ENCODE measurements at places on chromosomes 4 and X. TPM values are rescaled to one million over a fixed set of nuclear protein-coding genes. Genes with fewer than 3 reads are reported as not detected.

USP17L5 gene
- not detected for total RNA-seq

BMP3 gene
- total RNA-seq: 0.41 TPM

GRCh38 chrX:142156567-142156966 lies 48.5 kb downstream of the MAGEC2 start:
- H3K4me3 ChIP-seq: no peak overlapping the region
- H3K27ac ChIP-seq: no peak overlapping the region
- DNase-seq: no peak
- H3K27me3 ChIP-seq: 0 out of 2 replicates have a peak, but pooled peaks cover 4% of the 10 kb centered on the region

LRCH2 gene
- not detected for total RNA-seq

DNA sequence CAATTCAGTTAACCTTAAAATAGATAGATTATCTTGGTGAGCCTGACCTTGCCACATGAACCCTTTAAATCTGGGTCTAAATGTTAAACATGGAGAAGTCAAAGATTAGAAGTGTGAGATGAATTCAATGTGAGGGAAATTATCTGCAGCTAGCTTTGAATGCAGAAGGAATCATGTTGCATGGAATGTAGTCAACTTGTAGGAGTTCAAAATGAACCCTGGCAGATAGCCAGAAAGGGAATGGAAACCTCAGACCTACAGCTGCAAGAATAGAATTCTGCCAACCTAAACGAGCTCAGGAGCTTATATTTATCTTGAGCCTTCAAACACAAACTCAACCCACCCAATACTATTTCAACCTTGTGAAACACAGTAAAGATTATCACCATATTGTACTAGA lies 632.5 kb downstream of the KCTD8 start:
- H3K36me3 ChIP-seq: no peaks in the 10 kb centered on the region
- no peak overlapping the region for H3K27ac ChIP-seq
- H3K27me3 ChIP-seq: no peaks in the 10 kb centered on the region
- DNase-seq: no peak
- H3K4me3 ChIP-seq: no peak overlapping the region

MAGEA1 gene
- total RNA-seq: not detected

GRCh38 chrX:49876750-49877149 lies 2.5 kb upstream of the USP27X start:
- no peaks in the 10 kb centered on the region for H3K4me1 ChIP-seq
- H3K36me3 ChIP-seq: no peaks in the 10 kb centered on the region
- H3K4me3 ChIP-seq: no peak overlapping the region
- no peak overlapping the region for H3K27ac ChIP-seq
- DNase-seq: no peak
- no peaks in the 10 kb centered on the region for H3K27me3 ChIP-seq

GPR119 gene
- not detected for total RNA-seq

Data from PC-9 (cell line).